ENCODE measurements at places on chromosomes 11 and 22. TPM values are rescaled to one million over a fixed set of nuclear protein-coding genes. Genes with fewer than 3 reads are reported as not detected.

The LRRC56 gene
- total RNA-seq = 0.16 TPM

The OR4A15 gene
- total RNA-seq = not detected

The TTC36 gene
- total RNA-seq = not detected

The MS4A6E gene
- not detected for total RNA-seq

The FGF3 gene
- not detected for total RNA-seq

The UPB1 gene
- total RNA-seq = not detected

The MYEOV gene
- not detected for total RNA-seq

The NOX4 gene
- total RNA-seq = 0.97 TPM

The HBE1 gene
- not detected for total RNA-seq

The INSC gene
- total RNA-seq = not detected

The GAS2 gene
- not detected for total RNA-seq

The SLC22A9 gene
- total RNA-seq = not detected
